Diencephalon (tissue), 1 donor: ENCODE measurements at places on chromosomes 3 and 15. TPM values are rescaled to one million over a fixed set of nuclear protein-coding genes. Genes with fewer than 3 reads are reported as not detected.

The CKMT1A gene
- 19.6 TPM for total RNA-seq

The P2RY13 gene
- total RNA-seq, result 3.5 TPM

The CHRFAM7A gene
- total RNA-seq, result 14.8 TPM

The VWA5B2 gene
- total RNA-seq, result 3.9 TPM

The ACP3 gene
- 1.2 TPM for total RNA-seq

The CNTN4 gene
- total RNA-seq, result 96.0 TPM

The NPAP1 gene
- total RNA-seq, result 0.69 TPM

The ERICH6 gene
- total RNA-seq, result 0.46 TPM

The ZNF502 gene
- total RNA-seq, result 13.8 TPM

The SLC25A36 gene
- 150 TPM for total RNA-seq

The PAK6 gene
- total RNA-seq, result 23.5 TPM

The IRAK2 gene
- total RNA-seq, result 6.0 TPM
